Endothelial cell of umbilical vein (primary cell): ENCODE measurements at places on chromosomes 6 and 20.

- no peak for DNase-seq
Observed at GRCh38 chr6:163008186-163008585, 280.4 kb downstream of the PACRG start.

GRCh38 chr6:52098721-52099120 lies 11.3 kb upstream of the PKHD1 start:
- DNase-seq: peak; percentile 3

- DNase-seq: no peak
Observed at GRCh38 chr6:51857134-51857533, 230.3 kb downstream of the PKHD1 start.

- no peak for DNase-seq
Observed at GRCh38 chr6:154166140-154166539, 127.1 kb downstream of the OPRM1 start.

DNA sequence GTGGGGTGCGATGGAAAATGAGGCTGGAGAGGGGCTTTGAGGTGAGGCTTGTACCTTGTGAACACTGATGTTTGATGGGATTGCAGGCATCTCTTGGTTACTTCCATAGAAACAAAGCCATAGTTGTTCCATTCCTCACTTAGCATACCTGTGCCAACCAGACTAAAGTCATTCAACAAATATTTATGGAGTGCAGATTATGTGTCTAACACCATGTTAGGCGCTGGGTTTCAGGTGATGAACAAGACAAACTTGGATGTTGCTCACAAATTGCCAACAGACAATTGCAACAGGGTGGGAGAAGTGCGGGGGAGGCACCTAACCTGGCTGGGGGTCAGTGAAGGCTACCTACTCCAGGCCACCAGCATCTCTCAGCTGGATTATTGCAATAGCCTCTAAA lies 1.5 kb downstream of the TTPAL start:
- DNase-seq: no peak

- DNase-seq: no peak
Observed at GRCh38 chr20:19785983-19786285, 27.9 kb downstream of the RIN2 start.

GRCh38 chr6:28393912-28394662 lies 5.5 kb downstream of the ZSCAN12 start:
- peak; percentile 15 for DNase-seq

DNA sequence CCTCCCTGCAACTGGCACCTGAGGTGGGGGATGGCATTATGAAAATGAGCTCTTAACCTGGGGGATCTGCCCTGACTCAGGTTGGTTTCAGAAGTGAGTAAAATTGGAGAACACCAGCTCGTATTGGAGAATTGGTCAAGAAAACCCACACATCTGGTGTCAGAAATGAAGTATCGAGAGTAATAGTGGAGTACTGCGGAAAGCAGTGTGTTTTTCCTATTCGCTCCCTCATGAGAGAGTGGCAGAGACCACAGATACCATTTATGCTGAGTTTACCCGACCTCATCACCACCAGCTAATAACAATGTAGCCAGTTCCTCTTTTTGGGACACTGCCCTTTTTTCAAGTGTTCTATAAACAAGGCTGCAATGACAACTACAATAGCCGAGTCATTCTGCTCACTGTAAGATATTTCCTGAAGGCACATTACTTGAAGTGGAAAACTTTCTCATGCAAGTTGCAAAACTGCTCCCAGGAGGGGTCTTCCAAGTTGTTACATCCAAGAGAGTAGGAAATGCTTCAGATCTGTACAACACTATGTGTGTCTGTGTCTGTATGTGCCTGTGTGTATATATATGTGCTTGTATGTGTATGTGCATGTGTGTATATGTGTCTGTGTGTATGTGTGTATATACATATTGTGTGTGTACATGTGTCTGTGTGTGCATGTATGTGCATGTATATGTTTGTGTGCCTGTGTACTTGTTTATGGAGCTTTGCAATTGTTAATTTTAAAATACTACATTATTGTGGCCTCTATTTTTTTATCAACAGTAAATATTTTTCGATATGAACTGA lies 106.0 kb upstream of the CST7 start:
- no peak for DNase-seq

GRCh38 chr6:81735756-81736380 lies 16.6 kb downstream of the TENT5A start:
- no peak for DNase-seq

DNA sequence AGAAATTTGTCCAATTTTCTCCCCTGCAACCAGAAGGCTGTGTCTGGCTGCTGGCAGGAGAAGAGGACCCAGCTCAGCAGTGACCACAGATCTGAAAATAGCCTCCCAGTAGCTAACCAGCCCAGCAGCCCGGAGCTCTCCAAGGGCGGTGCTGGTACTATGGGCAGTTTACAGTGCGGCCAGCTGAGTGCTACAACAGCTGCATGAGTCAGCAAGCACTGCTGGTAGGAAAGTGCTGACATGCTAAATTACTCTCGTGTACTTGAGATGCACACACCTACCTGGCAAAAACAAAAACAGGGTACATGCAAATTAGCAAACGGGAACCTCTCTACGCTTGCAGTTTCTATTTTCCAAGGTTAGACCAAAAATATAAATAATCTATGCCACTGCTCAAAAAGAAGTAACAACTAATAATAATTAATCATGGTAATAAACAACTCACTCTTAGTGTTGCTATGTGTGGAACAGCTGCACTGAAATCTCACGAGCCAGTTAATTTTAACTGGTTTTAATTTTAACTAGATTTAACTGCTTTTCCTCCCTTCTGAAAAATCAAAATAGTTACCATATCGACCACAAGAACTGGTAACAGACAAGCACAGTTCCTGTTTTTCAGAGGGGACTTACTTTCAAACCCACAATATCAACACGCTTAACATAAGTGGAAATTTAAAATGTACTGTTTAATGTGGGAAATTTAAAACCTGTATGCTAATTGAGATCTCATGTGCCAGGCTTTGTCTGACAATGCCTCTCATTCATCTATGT lies 10.8 kb downstream of the BACH2 start:
- peak; percentile 90 for DNase-seq

DNA sequence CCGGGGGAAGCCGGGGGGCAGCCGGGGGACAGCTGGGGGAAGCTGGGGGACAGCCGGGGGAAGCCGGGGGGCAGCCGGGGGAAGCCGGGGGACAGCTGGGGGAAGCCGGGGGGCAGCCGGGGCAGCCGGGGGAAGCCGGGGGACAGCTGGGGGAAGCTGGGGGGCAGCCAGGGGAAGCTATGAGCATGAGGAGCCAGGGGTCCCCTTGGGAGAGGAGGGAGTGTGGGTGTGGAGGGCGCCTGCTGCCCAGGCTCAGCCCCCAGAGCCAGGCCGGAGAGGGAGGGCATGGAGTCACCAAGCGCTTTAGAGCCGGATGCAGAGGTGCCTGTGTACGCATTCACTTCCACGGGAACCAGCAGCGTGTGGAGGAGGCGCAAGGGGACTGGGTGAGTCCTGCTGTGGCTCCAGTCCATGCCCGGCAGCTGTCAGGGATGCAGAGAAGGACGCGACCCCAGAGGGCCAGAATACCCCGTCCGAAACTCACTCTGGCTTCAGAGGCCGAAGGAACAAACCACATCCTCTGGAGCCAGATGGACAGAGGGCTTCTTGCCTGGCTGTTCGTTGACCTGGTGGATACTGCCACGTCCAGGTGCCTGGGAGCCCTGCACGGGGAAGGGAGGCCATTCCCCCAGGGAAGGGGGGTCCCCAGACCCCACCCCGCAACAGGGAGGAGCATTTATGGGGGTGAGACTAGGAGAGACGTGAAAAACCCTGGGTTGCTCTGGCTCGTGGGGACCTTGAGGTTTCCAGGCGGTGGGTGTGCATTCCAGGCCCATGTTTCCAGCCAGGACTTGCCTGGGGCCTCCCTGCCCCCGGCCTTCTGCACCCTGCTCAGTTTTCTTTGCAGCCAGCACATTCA lies 26.5 kb upstream of the DACT2 start:
- DNase-seq: no peak

DNA sequence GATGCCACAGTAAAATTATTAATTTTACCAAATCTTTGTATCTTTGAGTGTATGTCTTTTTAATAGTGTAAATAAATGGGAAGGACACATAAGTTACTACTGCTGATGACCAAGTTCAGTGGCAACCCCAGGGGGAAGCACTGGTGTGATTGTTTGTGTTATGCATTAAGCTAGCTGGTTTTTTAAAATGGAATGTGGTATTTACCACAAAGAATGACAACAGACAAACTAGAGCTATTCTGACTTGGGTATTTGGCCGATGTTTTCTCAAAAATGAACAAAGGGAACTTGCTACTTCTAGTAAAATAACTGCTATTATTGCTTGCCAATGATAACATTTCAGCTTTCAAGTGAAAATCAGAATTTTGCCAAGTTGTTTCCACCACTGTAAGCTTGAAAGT lies 2.9 kb downstream of the FNDC1 start:
- no peak for DNase-seq

DNA sequence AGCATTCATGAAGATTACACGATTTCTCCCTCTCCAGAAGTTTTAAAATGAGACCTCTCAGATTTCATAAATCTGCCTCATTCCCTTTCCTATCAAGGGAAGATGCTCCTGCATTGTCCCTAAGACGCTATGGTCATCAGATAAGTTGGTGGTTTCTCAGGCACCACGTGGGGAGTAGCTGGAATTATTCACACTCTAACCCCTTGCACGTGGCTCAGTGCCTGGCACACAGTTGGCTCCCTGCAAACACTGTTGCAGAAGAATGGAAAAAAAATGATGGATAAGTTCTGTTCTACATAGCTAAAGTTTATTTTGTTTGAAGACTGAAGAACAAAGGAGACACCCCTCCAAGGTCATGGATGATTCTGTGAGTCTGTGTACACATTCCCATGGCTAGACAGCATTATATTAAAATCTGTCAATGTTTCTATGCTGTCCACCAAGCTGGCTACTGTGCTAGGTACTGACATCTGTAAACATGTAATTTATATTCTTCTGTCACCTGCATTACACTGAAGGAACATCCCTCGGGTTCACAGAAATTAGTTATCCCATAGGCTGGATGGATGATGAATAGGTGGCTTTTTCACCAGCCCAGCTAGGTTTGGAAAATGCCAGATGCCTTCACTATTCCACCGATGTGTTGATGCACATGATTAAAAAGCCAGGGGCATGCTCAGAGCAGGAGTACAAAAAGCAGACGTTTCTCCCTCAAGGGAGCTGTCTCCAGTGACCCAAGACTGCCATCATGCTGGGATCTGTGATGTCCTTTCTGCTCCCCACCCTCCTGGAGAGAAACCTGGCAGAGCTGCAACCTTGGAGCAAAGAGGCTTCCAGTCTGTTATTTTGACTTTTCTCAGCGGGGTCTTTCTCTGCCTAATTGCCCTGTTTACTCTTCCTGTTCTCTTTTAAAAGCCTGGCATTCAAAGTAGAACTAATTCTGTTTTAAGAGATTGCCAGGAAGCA lies 610.5 kb downstream of the UTRN start:
- DNase-seq: no peak

- DNase-seq: peak; percentile 76
Observed at GRCh38 chr6:124490122-124490521, 472.1 kb upstream of the RNF217 start.

GRCh38 chr20:6954219-6954618 lies 186.7 kb downstream of the BMP2 start:
- DNase-seq: no peak

DNA sequence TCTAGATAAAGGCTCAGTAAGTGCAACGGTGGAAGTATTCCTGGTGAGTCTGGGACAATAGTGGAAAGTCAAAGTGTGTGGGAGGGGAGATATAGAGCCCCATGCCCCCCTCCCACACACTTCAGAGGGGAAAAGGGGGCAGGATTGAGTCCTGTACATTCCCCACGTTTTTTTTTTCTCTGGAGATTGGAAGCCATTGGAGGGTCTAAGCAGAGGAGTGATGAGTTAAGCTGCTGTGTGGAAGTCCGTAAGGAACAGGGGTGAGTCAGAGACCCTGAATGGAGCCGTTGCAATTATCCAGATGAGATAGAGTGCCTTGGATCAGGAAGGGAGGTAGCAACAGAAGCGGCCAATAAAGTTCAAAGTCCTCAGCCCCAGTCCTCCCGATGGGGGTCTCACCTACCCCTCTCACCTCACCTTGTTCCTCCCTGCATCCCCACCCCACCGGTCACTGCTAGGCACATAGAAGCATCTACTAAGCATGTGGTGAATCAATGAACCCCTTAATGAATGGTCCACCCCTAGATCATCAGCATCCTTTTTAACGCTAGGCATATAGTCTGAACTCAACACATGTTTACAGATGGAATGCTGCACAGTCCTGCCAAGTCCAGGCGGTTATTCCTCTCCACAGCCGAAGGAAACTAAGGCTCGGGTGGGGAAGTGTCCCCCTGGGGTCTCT lies 662 bp upstream of the SLC9A8 start:
- DNase-seq: peak; percentile 40

- DNase-seq: no peak
Observed at GRCh38 chr6:88177961-88178464, 11.9 kb upstream of the CNR1 start.

DNA sequence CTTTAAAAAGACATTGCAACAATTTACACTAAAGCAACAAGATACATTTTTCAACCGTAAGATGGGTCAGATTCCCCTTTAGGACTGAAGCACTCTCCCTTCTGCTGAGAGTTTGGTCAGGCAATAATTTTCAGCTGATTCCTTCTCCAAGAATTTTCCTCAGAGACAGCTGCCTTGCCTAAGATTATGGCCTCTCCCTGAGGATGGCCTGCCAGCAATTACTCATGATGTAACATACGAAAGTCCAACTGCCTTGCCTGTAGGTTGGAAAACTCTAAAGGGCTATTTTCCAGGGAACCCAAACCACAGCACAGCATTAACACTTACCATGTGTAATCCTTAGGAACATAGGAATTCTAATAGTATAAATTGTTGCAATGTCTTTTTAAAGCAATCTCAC lies 229.1 kb upstream of the FLRT3 start:
- DNase-seq: no peak

DNA sequence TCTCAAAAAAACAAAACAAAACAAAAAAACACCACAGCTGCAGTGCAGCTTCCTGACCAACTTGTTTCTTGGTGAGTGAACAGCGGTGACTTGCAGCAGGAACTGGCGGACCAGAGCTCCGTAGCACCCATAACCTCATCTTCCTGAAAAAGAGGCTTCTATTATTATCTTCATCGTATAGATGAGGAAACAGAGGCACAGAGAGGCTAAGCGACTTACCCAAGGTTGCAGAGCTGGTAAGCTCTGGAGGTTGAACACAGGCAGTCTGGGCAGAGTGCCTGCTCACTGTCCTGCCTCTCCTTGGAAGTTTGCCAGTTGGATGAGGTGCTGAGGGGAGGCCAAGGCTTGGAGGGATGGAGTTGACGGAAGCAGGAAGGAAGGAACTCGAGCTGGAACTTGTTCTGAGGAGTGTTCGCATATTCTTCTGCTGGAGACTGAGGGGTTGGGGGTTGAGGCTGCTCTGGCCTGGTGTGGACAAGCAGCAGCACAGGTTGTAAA lies 47.9 kb upstream of the CCDC167 start:
- peak; percentile 80 for DNase-seq

- peak; percentile 74 for DNase-seq
Observed at GRCh38 chr20:33909331-33909921, 84.3 kb upstream of the RALY start.

DNA sequence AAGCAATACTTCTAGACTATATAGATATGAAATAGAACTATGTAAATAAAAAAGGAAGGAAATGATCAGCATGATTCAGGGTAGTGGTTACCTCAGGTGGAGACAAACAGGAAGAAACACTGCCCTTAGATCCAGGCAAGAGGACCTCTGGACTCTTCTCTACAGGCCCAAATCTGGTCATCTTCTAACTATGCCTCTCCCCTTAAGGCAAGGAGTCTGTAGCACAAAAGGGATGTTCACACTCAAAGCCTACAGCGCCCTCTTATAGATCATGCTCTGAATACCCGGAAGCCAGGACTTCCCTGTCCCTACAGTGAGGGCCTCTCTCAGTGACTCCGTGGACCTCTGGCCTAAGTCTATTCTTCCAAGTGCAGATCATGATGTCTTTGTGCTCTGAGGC lies 30.4 kb upstream of the HIVEP2 start:
- DNase-seq: no peak
